ENCODE measurements at places on chromosomes 6 and 20.

- peak overlapping the region; percentile 12 for H3K27ac ChIP-seq
- peaks cover 29% of the 10 kb centered on the region for H3K36me3 ChIP-seq
- no peaks in the 10 kb centered on the region for H3K27me3 ChIP-seq
These were observed 68.7 kb downstream of the ATRN start for GRCh38 chr20:3539311-3540107.

DNA sequence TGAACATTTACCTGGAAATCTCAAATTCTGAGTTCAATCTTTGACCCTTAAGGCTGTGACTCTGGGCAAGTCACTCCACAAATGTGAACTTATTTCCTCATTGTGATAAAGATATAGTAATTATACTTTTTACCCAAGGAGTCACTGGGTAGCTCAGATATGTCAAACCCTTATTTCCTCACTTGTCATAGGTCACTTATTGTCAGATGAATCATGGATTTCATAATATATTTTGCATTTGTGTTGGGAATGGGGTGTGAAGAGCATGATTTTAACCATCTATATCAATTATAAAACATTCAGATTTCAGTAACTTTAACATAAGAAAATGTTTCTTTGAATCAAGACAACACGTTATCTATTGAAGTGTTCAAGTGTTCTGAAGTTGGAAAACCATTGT lies 3.7 kb upstream of the CARMIL1 start:
- H3K27ac ChIP-seq, result no peak overlapping the region
- no peak overlapping the region for H3K4me3 ChIP-seq
- no peaks in the 10 kb centered on the region for H3K36me3 ChIP-seq

DNA sequence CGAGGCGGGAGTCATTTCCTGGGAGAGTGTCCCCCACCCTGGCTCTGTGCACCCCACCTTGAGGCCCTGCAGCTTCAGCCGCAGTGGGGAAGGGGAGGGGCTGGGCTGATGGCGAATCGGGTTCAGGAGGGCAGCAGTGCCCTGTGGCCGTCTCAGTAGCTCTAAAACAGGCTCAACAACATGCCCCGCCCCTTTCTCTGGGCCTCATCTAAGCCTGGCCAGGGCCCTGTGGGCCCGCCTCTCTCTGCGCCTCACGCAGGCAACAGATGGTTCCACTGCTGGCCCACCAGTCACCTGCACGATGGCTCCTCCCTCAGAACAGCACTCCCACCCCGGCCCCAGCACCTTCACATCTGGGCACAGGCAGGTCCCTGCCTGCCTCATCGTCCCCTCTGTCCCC lies 30.2 kb downstream of the CHRNA4 start:
- peak; percentile 74 for DNase-seq
- H3K4me1 ChIP-seq, result no peaks in the 10 kb centered on the region
- H3K27me3 ChIP-seq, result peaks cover 92% of the 10 kb centered on the region
- H3K36me3 ChIP-seq, result no peaks in the 10 kb centered on the region
- H3K4me3 ChIP-seq, result no peak overlapping the region
- H3K27ac ChIP-seq, result no peak overlapping the region

DNA sequence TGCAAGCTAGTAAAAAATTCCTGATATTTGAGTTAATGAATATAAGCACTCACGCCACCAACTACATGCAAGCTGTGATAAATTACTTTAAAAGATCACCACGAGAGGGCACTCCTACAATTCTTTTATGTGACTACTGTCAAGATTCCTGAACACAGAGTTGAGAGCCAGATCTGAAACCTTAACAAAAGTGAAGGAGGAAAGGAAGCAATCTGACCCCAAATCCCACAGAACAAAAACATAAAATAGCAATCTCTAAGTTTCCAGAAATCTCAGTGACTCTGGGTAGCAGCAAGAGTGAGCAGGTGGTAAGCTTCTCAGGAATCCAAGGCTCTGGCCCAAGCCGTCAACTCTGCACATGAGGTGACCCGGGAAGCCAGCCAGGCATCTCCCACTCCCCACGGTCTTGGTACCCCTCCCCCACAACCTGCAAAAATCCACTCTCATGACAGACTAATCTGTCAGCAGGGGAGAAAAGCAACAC lies 55.1 kb downstream of the STAU1 start:
- H3K4me1 ChIP-seq, result peaks cover 5% of the 10 kb centered on the region
- DNase-seq, result no peak
- peak overlapping the region; percentile 46 for H3K27ac ChIP-seq
- peaks cover 57% of the 10 kb centered on the region for H3K36me3 ChIP-seq
- H3K27me3 ChIP-seq, result no peaks in the 10 kb centered on the region

GRCh38 chr6:109767961-109768360 lies 76.9 kb downstream of the FIG4 start:
- peaks cover 1% of the 10 kb centered on the region for H3K4me1 ChIP-seq
- H3K4me3 ChIP-seq, result no peak overlapping the region
- peaks cover 4% of the 10 kb centered on the region for H3K36me3 ChIP-seq
- no peak overlapping the region for H3K27ac ChIP-seq

DNA sequence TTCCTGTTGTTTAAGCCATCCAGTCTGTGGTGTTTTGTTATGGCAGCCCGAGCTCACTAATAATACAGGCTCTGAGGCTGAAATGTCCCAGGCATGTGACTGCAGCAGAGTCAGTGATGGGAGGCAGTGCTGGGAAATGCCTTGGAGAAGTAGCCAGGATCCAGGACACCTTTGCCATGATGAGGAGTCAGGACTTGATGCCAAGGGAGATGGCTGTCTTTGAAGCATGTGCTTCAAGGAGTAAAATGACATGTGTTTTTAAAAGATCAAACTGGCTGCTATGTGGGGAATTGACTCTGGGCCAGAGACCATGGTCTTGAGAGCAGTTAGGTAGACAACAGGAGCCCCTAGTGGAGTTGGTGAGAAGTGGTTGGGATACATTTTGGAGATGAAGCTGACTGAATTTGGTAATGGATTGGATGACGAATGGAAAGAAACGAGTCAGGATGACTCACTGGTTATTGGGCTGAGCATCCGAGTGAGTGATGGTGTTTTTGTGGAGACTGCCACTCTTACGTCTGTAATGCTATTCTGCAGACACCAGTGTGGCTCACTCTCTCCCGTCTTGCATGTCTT lies 322.2 kb downstream of the PLCB1 start:
- no peak overlapping the region for H3K4me3 ChIP-seq
- H3K27me3 ChIP-seq, result no peaks in the 10 kb centered on the region
- DNase-seq, result no peak
- H3K36me3 ChIP-seq, result no peaks in the 10 kb centered on the region
- peaks cover 5% of the 10 kb centered on the region for H3K4me1 ChIP-seq

DNA sequence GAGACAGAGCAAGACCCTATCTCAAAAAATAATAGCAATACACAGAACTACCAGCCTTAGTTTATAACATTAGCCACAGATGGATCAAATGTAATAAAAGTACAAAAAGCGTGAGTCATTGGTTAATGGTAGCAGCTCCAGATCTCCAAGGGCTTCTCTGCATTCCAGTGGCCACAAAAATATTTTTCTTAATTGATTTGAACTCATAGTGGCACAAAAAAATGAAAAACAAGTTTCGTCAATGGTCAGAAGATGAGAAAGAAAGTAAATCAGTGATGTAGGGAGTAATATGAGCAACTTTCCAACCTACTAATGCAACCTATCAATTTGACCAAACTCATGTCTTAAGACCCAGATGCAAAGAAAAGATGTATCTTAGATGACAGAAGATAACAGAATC lies 79.6 kb downstream of the CEP57L1 start:
- H3K4me1 ChIP-seq, result no peaks in the 10 kb centered on the region
- DNase-seq, result no peak
- H3K27ac ChIP-seq, result no peak overlapping the region
- no peaks in the 10 kb centered on the region for H3K36me3 ChIP-seq
- H3K4me3 ChIP-seq, result no peak overlapping the region
- H3K27me3 ChIP-seq, result no peaks in the 10 kb centered on the region

- no peak for DNase-seq
- H3K4me3 ChIP-seq, result no peak overlapping the region
- H3K36me3 ChIP-seq, result no peaks in the 10 kb centered on the region
- H3K4me1 ChIP-seq, result no peaks in the 10 kb centered on the region
These were observed 54.8 kb downstream of the CAP2 start for GRCh38 chr6:17448165-17448564.

DNA sequence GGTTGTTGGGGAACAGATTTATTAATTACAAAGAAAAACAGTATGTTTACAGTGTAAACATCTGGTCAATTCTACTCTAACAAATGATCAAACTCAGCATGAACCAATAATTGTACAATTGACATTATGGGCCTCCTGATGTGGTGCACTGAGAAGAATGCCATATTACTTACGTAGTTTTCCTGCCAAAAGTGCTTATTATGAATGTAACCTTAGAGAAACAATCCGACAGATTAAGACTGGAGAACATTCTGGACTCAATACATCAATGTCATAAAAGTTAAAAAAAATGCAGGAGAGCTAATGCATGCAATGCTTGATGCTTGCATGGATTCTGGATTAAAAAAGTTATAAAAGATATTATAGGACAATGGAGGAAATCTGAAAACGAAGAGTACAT lies 69.0 kb downstream of the LYRM4 start:
- no peaks in the 10 kb centered on the region for H3K27me3 ChIP-seq
- H3K4me3 ChIP-seq, result no peak overlapping the region
- DNase-seq, result no peak
- no peaks in the 10 kb centered on the region for H3K4me1 ChIP-seq
- H3K36me3 ChIP-seq, result no peaks in the 10 kb centered on the region

GRCh38 chr6:137342607-137343190 lies 123.5 kb upstream of the IFNGR1 start:
- H3K36me3 ChIP-seq, result no peaks in the 10 kb centered on the region
- no peak for DNase-seq
- peak overlapping the region; percentile 33 for H3K4me3 ChIP-seq

DNA sequence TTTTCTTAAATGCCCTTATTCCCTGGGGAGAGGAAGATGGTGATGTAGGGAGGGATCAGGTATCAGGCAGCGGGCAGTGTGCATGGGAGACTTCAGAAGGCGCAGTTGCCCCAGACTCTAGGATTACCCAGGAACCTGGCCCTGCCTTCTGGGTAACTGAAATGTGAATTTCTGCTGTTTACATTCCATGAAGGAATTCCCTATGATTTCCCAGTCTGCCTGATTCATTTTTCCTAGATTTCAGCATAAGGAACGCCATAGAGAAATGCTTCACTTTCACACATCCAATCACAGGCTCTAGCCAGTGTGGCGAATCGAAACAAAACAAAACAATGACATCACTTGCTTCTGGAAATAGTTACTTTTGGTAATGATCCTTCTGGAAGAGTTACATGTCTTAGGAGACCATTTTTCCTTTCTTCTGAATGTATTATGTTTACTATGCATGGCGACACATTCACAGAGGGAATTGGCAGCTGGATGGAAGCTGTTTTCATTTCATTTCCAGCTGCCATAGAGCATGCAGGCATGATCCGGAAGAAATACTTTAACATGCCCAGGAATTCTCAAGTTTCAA lies 33.3 kb downstream of the LRP11 start:
- no peaks in the 10 kb centered on the region for H3K4me1 ChIP-seq
- H3K27ac ChIP-seq, result no peak overlapping the region
- no peak overlapping the region for H3K4me3 ChIP-seq
- no peaks in the 10 kb centered on the region for H3K27me3 ChIP-seq

DNA sequence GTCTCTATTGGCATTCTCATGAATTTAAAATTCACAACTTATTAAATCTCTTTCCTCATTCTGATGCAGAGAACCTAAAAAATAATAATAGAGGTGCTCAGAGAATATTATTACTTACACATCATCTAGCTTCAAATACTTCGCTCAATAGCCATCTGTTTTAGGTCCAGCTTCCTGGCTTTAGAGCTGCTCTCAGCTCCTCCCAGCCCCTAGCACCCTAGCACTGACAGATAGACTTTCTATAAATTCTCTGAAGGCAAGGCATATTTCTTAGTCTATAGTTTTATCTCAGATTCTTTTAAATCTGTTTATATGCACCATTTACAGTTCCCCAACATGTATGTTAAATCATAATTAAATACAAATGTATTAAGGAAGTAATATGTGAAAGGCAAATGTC lies 281.3 kb downstream of the PTPRK start:
- no peaks in the 10 kb centered on the region for H3K36me3 ChIP-seq
- H3K4me1 ChIP-seq, result no peaks in the 10 kb centered on the region
- H3K27ac ChIP-seq, result no peak overlapping the region
- peak; percentile 20 for DNase-seq
- H3K4me3 ChIP-seq, result no peak overlapping the region
- H3K27me3 ChIP-seq, result no peaks in the 10 kb centered on the region

DNA sequence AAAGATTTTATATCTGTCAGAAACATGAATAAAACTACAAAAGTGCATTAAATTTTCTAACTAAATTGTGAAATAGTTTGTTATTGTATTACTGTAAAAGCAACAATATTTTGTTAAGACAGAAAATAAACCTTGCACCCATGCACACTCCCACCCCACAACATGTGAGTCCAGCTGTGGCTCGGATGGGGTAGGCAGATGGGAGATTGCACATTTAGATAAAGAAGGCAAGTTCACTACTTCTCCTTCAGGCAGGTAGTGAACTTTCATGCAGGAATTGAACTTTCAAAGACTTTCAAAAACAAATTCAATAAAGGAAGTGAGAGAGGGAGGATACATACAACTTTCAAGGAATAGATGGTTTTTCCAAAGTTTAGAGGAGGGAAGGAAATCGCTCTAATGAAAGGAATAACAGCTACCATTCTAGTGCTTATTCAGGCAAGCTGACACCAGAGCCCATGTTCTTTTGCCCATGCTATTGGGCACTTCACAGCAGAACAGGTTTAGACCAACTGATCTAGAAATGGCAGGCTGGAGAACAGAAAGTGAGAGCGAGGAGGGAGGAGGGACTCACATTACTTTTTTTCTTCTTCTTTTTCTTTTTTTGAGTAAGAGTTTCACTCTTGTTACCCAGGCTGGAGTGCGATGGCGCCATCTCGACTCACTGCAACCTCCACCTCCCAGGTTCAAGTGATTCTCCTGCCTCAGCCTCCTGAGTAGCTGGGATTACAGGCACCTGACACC lies 28.5 kb downstream of the SF3B5 start:
- H3K4me1 ChIP-seq, result peaks cover 7% of the 10 kb centered on the region
- H3K36me3 ChIP-seq, result no peaks in the 10 kb centered on the region
- H3K27ac ChIP-seq, result no peak overlapping the region
- H3K4me3 ChIP-seq, result no peak overlapping the region
- no peak for DNase-seq
- H3K27me3 ChIP-seq, result no peaks in the 10 kb centered on the region

- no peaks in the 10 kb centered on the region for H3K4me1 ChIP-seq
- no peak overlapping the region for H3K27ac ChIP-seq
- no peaks in the 10 kb centered on the region for H3K27me3 ChIP-seq
- no peak for DNase-seq
- H3K36me3 ChIP-seq, result no peaks in the 10 kb centered on the region
- no peak overlapping the region for H3K4me3 ChIP-seq
These were observed 10.1 kb downstream of the TPX2 start for GRCh38 chr20:31749223-31749622.

DNA sequence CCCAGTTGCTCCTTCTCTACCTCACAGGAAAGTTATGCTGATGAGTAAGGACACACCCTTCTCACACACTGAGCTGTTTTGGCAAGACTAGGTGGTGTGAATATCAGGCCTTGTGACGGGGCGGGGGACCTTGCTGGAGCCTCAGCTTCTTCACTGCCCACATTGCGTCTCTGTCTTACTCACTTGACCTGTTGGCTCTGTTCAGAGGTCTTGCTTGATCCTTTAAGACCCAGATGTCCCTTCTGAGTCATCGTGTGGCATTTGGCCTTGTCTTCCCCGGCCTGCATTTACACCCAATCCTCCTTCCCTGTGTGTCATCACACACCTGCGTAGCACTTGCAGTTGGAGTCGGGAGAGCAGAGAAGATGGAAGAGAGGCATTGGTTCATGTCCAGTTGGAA lies 8.3 kb upstream of the PRND start:
- no peak overlapping the region for H3K27ac ChIP-seq
- H3K4me1 ChIP-seq, result no peaks in the 10 kb centered on the region
- H3K36me3 ChIP-seq, result no peaks in the 10 kb centered on the region
- H3K27me3 ChIP-seq, result no peaks in the 10 kb centered on the region
